ENCODE measurements at places on chromosomes 3 and 15.
A peak's percentile ranks its signal among the peaks of the same experiment; 100 is the strongest.

GRCh38 chr15:53114960-53115359 is 324.8 kb upstream of the ONECUT1 start:
- no peak for DNase-seq

- DNase-seq = no peak
These were observed 779.8 kb upstream of the NR2F2 start for GRCh38 chr15:95550702-95551101.

DNA sequence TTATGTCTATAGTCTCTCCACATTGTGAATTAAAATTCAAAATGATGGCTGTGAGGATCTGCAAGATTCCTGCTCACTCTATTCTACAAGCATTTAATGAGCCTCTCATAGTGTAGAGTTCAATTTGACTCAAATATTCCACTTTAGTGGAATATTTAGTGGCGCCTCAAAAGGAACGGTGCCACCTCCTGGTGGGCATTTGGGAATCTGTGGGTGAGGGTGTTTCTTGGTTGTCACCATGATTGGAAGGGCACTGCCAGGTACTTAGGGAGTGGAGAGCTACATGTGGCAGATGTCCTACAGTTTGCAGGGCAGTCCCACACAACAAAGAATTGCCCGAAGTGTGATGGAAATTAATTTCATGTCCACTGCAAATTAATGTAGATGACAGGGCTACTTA is 21.5 kb upstream of the KCNMB3 start:
- DNase-seq = no peak

GRCh38 chr15:64443747-64444621 is 16.4 kb upstream of the ZNF609 start:
- no peak for DNase-seq

GRCh38 chr15:85865070-85865684 is 70.5 kb upstream of the KLHL25 start:
- DNase-seq = no peak

- peak; percentile 51 for DNase-seq
These were observed 1.6 kb upstream of the PPM1L start for GRCh38 chr3:160754371-160754854.

DNA sequence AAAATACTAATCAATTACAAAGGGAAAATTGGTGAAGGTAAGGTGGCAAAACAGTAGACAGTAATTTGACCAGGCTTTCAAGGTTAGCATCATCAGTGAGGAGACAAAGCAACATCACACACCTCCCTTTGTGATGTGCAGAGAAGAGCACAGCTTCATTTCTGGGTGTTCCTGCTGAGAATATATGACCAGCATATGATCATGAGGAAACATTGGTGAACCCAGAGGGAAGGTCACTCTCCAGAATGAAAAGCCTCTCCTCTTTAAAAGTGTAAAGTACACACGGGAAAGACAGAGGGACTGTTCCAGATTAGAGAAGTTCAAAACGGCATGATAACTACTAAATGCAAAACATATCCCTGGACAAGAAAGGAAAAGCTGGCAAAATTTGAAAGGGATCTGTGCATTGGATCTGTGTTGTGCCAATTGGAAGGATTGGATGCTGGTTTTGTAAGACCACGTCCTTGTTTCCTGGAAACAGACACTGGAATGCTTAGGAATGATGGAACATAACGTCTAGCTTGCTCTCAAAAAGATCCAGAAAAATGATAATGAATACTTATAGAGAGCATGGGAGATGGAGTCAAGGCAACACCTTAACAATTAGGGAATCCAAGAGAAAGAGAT is 80.6 kb upstream of the MITF start:
- no peak for DNase-seq

DNA sequence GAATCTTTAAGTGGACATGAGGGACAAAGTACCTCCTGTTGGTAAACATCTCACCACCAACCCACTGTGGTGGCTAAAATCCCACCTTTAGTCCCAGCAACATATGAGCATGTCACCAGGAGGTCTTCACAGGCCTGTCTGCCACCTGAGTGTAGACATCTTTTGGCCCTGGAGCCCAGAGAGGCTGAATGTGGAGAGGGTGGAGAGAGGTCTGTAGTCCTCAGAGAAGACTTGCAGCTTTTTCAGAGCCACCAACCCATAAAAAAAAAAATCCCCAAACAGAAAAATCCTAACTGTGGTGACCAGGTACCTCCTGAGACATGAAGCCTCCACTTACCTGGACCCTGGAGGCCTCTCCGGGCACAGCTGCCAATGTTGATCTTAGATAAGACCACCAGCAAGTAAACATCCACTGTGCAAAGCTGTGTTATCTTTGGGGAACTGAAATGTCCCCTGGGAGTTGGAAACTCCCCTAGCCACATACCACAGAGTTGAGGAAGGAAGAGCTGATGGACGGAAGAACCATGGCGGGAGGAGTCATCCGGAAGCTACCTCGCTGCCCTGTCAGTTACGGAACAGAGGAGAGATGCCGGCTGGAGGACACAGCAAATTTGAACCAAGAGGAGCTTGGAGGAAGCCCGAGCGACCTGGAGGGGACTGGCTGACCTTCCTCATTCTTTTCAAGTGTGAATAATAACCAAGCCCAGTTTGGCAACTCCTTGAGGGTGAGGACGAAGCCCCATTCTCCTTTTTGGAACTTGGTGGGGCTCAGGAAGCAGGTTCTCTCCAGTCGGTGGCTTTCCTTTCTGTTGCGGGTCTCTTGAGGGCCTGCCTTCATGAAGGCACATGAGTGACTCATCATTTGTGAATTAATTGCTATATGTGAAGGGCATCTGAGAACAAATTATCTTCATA is at the start of gene GHRL:
TSS of gene GHRL (minus strand) at position 443 of the 915 bp plus-strand sequence. CDS start 2,767 bp downstream, outside the sequence.
- no peak for DNase-seq

DNA sequence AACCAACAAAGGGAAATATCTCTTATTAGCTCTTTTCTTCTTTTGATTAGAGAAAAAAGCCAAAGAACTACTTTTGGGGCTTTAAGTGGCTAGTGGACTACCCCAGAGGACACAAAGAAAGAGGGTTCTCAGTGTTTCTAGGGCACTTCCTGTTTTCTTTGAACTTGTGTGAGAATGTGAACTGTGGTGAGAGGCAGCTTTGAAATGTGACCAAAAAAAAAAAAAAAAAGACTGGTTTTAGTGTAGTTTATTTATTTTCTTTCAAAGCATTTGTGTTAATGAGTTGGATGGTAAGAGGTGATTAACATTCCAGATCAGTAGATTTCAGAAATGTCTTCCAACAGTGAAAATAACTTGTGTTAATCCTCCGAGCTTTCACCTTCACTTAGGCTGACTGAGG is 32.4 kb downstream of the SELENOT start:
- DNase-seq = no peak

GRCh38 chr3:60011218-60011617 is 961.4 kb upstream of the CFAP20DC start:
- no peak for DNase-seq

- no peak for DNase-seq
These were observed 467.1 kb downstream of the RBMS3 start for GRCh38 chr3:29747991-29748390.

- DNase-seq = no peak
These were observed 33.5 kb downstream of the UPK1B start for GRCh38 chr3:119206611-119207511.

DNA sequence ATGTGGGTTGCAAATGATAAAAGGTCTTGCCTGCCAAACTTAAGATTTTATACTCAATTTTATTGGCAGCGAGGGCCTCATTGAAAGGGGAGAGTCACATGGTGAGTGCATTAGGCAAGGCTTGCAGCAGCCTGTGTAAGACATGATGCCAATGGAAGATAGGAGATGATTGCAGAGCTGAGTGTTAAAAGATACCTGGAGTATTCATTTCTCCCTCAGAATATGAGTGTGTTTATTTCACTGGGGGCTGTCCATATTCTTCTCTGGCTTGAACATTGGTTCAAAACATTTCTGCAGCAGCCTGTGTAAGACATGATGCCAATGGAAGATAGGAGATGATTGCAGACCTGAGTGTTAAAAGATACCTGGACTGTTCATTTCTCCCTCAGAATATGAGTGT is 165.2 kb upstream of the NUDT16 start:
- no peak for DNase-seq

DNA sequence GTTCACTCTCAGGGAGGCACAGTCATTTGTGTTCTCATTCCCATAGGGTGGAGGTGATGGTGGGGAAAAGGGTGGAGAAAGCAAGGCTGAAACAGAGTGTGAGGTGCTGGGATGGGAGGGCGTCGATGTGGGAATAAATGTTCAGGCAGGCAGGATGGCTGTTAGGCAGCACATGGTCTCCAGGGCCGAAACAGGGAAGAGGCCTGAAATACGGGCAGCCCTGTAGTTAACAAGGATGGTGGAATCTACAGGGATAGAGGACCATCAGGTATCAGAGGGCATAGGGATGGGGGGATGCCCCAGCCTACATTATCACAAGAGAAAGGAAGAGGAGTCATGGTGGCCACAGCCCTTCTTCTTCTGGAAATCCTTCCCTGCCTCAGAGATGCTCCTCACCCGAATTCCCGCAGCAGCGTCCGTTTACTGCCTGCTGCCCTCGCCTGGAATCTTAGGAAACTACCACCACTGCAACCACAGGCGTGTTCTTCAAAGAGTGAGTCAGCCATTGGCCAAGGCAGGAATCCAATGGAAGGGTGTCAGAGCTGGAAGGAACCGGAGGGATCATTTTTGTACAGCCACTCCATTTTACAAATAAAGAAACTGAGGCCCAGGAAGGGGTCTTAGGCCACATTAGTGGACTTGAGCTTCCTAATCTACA is 49.7 kb upstream of the POMGNT2 start:
- DNase-seq = no peak

DNA sequence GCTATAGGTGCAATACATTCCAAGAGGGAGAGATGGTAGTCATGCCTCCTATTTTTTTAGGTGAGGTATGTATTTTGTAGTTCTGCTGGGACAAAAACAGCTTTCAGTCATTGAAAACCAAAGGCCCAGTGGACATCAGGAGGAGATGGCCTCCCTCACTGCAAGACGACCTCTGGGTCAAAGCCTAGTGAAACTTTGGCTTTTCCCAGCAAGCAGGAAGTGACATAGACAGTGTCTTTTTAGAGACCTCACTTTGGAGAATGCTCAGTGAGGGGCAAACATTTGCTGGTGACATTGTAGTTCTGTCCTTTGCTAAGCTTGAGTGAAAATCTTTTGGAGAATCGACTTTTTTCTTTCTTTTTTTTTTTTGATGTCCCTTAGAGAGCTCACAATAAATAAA is 27.3 kb downstream of the LIPC start:
- no peak for DNase-seq

DNA sequence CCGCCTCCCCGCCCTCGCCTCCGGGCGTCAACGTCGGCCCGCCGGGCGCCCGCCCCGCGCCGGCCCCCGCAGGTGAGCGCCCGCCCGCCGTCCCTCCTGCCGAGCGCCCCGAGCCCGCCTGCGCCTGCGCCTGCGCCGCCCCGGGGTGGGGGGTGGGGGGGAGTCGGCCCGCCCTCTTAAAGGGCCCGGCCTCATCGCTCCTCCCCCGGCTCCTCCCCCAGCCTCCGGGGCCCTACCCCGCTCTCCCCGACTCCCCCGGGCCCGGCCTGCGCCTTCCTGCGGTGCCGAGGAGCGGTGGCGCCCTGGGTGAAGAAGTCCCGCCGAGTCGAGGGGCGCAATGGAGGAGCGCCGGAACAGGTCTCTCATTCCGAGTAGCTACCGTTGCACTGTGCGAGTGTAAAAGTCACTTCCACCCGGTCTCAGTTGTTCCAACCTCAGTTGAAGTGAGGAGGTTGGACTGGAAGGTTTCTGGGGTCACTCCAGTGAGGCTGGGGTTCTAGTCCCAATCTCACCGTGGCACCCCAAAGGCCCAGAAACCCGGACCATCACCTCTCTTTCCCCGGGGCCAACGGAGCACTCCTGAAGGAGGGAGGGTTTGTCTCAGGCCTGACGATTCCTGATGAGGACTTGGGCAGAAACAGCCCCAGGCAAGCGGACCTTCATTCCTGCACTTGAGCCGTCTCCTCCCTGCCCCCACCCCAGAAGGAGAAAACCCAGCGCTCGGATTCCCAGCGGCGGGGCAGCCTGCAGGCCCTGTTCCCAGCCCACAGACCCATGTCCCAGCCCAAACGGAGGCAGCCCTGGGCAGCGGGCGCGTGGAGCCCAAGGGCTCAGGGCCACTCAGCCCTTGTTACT is 1.5 kb upstream of the TNK2 start:
- DNase-seq = peak; percentile 71

- no peak for DNase-seq
These were observed 1277.9 kb downstream of the ROBO2 start for GRCh38 chr3:78317774-78318173.

DNA sequence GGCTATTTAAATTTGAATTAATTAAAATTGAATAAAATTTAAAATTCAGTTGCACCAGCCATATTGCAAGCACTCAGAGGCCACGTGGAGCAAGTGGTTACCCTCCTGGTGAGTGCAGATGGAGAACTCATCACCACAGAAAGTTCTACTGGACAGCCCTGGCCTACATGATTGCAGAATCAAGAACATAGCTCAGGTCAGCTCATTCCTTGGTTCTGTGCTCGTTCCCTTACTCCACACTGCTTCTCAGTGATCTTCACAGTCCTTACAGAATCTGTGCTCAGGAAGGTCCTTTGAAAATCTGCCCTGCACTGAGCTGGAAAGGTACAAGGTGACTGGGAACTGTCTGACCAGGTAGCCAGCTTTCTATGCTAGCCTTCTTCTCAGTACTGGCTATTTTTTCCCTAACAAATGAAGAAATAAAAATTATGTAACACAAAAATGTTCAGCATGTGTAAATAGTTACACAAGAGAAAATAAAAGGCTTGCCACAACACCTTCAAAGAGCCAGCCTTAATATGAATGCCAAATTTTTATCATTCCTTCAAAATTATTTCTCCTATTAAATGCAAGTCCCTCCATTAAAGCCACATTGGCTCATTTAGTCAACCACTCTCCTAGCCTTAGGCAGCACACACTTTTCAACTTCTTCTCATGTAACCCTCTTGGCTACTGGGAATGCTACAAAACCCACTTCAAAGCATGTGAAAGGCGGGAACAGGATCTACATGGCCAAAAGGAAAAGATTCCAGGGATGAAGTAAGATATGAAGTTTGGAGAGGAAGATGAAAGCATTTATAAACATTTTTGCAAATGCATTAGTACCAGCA is 326.4 kb upstream of the WNT5A start:
- no peak for DNase-seq

DNA sequence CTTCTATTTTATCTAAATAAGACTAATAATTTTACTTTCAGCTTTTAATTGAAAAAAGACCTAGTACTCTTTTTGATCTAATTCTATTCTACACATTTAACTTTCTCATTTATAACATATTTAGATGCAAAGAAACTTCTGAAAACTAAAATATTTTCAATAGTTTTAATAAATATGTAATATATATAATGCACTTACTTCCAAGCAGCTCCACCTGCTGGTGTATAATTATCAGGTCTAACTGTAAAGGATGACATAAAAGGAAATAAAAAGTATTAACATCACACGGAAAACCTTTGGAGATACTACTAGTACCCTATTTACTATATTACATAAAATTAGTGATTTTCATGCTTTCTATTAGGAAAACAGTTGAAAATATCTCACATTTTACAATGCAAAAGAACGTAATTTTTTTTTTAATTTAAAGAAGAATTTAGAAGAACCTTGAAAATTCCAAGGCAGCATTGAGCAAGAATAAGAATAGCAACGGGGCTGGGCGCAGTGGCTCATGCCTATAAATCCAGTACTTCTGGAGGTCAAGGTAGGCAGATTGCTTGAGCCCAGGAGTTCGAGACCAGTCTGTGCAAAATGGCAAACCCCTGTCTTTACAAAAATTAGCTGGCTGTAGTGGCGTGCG is 10.2 kb downstream of the PLSCR5 start:
- no peak for DNase-seq

Measured in DMS79 treated with DMSO at 0.1 percent for 48 hours (cell line).